ENCODE measurements at places on chromosomes 7 and 10.

- no peak for DNase-seq
Measured at GRCh38 chr10:58385784-58386112, 538 bp downstream of the TFAM start.

GRCh38 chr7:12965767-12966166, 278.3 kb downstream of the ARL4A start:
- no peak for DNase-seq

DNA sequence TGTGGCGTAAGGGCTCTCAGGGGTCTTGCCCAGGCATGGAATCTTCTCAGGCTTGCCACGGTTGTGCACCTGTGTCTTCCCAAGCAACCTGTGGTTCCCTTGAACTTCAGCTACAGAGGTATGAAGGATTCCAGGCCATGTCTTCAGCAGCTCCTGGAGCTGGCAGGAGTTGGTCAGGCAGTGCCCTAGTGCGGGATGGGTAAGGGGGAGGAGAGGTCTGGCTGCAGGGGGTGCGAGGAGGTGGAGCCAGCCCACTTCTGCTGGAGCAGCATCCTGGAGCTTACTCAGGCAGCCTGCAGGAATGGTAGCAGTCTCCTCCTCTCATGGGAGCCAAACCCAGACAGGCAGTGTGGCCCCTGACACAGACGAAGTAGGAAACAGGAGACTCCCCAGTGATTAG, 3.8 kb upstream of the TRIL start:
- no peak for DNase-seq

- no peak for DNase-seq
Measured at GRCh38 chr10:128895473-128895872, 571.6 kb upstream of the MGMT start.

DNA sequence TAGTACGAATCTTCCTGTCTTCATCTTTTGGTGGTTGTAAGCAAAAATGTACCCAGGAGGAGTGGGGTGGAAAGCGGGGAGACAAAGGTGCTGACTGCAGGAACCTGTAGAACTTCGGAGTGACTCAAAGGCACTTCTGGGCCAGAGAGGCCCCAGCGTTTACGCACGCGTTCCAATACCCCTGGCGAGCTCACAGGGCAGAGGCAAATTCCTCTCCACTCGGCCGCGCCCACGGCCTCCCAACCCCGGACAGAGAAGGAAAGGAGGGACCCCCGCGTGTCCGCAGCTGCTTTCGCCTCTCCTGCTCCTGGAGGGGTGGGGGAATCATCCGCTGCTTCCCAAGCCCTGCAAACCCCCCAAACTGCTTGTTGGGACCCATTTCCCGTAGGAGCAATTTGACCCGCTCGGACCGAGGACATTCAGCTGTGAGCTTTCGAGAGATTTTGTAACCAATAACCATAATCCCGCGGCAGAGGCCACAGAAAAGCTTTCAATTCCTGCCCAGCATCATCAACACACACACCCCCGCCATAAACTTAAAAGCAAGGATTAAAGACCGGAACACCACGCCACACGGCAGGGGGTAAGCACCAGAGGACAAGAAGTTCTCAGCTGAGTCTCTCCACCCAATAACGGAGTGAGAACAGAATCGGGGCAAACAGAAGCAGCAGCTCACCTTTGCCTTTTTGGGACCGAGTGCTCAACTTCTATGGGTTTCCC, 2.3 kb downstream of the IGF2BP3 start:
- no peak for DNase-seq

GRCh38 chr10:114289096-114289436, 50.0 kb downstream of the VWA2 start:
- DNase-seq: no peak

DNA sequence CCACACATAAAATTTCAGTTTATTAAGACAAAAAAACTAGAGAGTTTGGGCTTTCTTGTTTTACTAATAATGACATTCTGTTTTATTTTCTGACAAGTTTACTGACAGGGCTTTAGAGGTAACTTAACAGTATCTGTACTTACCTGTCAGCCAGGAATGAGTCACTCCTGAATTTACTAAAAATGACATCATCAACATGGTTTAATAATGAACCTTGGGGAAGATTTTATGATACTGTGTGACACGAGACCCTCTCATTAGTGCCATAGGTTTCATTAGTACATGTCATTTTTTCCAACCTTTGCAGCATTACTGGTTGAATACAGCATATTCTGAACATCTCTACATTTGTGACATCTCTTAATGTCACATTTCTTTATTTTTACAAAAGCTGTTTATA, 131.1 kb downstream of the KCND2 start:
- no peak for DNase-seq

DNA sequence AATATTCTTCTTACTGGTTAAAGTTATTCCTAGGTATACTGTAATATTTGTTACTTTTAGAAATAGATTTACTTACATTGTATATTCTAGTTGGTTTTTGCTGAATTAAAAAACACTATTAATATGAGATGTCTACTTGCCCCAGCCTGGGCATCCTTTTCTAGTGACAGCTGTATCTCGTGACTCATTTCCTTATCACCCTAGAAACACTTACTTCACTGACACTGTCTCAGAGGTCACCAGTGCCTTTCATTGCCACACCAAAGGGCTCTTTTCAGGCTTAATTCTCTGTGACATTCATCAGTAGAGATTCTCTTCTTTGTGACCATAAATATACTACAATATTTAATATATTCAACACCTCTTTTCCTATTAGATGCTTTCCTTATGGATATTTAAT, 194.7 kb downstream of the GALNT17 start:
- DNase-seq: no peak

GRCh38 chr10:72145657-72146056, 57.3 kb upstream of the SPOCK2 start:
- DNase-seq: no peak

DNA sequence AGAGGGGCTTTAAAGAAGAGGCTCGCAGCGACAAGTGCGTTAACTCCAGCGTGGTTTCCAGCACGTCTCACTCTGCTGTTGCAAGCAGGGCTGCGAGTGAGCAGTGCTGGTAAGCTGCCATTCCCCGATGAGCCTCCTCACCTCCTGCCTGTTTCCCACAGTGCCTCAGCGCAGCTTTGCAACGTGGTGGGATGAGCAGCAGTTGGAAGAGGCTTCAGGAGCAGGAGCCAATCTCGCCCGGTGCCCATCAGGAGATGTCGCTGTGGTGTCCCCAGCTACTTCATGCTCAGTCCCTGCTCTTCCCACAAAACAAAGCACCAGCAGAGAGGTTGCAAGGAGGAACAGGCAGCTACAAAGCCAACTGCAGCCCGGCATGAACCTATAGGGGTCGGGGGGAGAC, 2.4 kb upstream of the ADARB2 start:
- no peak for DNase-seq

DNA sequence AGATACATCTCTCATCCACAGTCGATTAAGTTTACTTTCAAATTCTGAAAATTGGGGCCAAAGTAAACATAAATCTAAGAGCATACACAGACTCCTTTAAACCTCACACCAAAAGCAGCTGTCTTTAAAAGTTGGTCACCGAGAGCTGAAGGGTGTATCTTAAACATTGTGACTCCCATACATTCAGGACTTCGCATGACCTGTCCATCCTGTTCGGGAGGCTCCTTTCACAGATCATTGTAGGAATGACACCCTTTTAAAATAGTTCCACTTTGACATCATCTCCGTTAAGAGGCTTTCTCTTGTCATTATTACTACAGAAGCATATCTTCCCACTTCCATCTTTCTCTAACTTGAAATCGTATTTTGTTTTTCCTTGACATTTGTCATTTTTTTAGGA, 440.0 kb downstream of the DNAJB9 start:
- DNase-seq: no peak

DNA sequence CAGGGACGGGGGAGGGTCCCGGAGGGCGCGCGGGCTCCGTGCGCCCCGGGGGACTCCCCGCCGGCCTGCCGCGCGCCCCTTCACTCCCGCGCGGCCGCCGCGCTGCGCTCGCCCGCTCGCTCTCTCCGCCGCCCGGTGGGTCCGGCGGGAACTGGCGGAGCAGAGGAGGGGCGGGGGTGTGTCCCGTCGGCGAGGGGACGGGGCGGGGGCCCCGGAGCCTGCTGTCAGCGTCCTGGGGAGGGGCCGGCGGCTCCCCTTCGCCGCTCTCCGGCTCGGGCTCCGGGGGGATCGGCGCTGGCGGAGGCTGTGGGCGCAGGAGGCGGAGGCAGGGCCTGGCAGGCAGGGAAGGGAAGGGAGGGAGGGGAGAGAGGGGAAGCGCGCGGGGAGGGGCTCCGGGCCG, at the start of gene SH3PXD2A:
Gene SH3PXD2A, minus strand, starts transcription at position 153 of the 400 bp plus-strand sequence. CDS start 310 bp downstream, outside the sequence.
- DNase-seq: no peak

- DNase-seq: no peak
Measured at GRCh38 chr10:44294726-44295412, 90.0 kb downstream of the CXCL12 start.

GRCh38 chr7:136033413-136034031, 56.4 kb upstream of the MTPN start:
- no peak for DNase-seq

DNA sequence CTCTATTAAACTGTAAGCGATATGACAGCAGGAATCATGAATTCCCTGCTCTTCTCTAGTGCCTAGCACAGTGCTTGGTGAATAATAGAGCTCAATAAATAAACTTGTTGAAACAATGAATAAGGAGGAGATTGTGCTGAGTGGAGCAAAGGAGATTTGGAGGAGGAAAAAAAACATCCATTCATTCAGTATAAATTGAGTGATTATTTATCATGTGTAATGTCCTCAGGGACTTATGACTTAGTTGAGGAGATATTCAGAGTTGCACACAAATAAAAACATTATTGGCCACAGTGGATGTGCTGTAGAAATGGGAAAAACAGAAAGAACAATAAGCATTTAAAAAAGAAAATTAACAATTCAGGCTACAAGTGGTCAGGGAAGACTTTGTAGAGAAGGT, 125.7 kb downstream of the FOXP2 start:
- DNase-seq: no peak

- DNase-seq: no peak
Measured at GRCh38 chr10:16646181-16647059, 124.7 kb upstream of the C1QL3 start.

DNA sequence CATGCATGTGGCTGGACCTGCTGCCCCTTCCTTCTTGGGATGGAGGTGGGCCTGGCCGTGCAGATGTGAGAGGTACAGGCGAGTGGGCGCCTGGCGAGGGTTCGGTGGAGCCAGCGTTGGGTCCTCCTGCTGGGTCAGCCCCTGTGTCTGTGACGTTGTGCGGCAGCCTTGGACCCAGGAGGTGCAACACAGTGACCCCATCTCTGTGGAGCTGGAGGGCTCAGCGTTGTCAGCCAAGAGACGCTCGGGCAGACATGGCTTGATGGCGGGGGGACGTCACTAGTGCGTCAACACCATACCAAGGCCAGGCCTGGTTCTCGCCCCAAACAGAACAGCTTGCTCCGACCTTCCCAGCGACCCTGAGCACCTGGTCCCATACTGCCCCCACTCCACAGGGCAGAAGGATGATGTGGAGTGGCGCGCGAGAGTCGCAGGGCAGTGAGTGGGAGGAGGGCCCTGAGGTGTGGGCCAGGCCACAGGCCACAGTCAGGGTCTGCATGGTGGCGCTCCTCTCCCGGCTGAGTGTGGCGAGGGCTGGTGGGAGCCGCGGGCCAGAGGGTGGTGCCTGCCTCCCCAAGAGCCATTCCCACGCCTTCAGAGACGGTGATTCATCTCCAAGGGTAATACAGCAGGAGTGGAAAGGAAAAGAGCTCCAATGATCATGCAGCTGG, 184.4 kb downstream of the DNAJB6 start:
- no peak for DNase-seq

DNA sequence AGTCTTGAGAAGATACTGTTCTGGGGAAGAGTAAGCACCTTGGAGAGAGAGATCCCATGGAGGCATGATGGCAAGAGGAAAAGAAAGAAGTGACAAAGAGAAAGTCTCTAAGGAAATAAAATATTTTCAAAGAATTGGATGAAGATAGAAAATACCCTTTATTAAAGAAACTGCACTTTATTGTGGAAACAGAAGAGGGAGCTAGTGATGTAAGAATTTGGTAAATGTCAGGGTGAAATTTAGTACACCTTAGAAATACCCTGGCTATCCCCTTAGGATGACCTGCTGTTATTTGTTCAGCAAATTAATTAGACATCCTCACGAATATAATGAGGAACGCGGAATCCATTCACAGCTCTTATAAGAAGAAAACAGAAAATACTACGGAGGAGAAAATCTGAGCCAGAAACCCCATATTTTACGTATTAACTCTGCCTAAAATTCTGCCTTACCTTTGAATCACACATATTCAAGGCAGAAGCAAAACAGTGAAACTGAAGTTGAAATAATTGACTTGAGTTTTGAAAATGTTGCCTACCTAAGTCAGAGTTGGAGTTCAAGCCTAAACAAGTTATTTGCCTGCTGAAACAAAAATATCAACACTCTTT, 90.7 kb downstream of the TFPI2 start:
- no peak for DNase-seq

DNA sequence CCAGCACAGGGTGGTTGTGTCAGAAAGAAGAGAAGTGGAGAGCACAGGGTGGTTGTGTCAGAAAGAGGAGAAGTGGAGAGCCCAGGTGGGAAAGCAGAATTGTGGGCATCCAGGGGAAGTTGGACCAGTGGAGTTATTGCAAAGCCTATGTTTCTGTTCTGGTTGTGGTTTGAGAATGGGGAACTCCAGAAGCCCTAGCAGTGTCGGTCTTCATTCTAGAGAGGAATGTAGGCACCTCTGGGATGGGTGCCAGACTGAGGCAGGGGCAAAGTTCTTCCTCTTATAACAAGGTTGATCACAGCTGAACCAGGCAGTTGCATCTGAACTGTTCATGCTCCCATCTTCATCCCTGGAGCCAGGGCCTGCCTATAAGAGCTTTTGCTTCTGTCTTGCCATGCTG, 954 bp downstream of the FSCN3 start:
- no peak for DNase-seq

DNA sequence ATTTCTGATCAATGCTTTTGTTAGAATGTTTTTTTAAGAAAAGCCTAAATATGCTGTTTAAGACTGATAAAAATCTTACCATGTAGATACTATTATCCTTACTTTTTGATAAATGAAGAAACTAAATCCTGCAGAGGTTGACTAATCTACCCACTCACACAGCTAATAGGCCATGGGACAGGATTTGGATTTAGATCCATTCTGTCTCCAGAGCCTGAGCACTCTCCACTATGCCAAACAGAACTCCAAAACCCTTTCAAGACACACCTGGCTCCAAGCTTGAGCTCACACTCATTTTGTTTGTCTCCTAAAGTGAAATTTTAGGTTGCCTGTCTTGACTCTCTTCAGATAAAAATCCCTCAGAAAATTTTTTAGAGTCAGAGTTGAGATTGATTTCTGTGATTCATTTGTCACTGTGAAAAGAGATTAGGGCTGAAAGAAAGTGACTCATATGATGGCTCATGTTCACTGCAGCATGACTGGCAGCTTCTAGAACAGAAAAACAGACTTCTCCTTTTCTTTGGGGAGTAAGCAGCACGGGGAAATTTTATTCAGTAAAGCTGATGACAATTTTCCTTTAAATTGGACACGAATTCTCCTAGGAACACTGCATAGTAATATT, 132.3 kb upstream of the POT1 start:
- no peak for DNase-seq

All from stimulated activated CD4-positive, alpha-beta T cell treated with anti-CD3 and anti-CD28 coated beads, Interleukin-15, amount 100 ng/mL, for 1 hour (primary cell).